Right ventricle myocardium inferior (tissue), 1 donor: ENCODE measurements at places on chromosomes 11 and 22. TPM values are rescaled to one million over a fixed set of nuclear protein-coding genes. Genes with fewer than 3 reads are reported as not detected.

LRRC74B gene
- total RNA-seq, result not detected

GRCh38 chr11:120830085-120830620 is 193.7 kb upstream of the TBCEL start:
- no peak for DNase-seq

F2 gene
- not detected for total RNA-seq

DNA sequence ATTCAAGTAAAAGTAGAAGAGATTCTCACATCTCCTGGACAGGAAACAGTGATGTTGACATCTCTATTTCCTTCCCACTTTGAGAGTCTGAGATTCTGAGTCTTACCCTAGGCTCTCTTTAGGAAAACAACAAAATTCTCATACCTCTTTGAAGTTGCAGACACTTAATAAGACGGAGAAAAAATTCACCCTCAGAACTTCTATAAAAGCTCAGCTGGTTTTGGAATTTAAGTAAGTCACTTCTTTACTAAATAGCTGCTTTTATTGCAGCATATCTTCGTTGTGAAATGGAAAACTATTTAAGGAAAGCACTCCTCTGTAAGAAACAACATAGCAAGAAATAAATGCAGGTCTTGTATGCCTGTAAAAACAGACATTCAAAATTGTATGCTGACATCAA is 79.1 kb downstream of the MSANTD4 start:
- no peak for DNase-seq

DNA sequence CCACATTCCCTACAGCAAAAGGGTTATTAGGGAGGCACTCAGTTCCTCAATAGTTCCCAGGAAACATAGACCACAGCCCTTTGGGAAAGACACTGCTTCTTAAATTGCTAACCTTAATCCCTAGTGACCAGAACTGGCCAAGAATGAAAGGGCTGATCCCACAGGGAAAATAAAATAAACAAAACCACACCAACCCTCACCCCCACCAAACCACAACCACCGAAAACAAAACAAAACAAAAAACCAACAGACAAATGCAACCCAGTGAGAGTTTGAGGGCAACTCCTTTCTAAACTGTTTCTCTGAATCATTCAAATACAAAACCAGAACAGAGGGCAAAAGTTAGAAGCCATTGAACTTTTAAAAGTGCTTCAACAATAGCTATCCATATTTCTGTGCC is 57.2 kb downstream of the NAV2 start:
- DNase-seq, result no peak

DNA sequence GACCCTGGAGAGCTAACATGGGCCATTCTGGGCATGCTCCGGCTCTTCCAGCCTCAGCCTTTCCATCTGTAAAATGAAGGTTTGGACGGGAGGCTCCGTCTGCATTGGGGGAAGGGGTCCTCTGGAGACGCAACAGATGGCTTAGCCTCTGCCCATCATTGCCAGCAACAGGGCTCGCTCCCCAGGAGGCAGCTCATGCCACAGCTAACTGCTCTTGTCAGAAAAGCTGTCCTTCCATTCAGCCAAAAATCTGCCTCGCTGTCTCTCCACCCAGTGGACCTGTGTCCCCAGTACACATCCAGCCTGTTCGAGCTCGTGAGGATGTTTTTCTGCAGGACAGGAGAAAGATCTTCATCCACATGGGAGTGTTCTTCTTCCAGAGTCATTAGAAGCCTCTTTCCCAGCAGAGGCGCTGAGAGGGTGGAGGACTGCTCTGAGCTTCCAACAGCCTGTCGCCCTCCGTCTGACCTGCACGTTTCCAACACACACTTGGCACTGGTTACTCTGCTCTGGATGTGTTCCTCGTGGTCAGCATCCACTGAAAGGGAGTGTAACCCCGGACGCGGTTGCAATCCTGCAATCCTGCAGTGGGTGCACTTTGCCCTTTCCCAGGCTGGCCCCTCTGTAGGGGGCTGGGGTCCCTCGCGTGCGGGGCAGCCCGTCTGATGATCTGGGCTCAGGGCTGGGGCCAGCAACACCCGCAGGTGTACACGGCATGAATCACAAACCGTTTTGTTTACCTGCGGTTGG is 1340.9 kb downstream of the TBC1D22A start:
- no peak for DNase-seq
